Left cardiac atrium (tissue), 4 donors: ENCODE measurements at places on chromosomes 16 and 17. TPM values are rescaled to one million over a fixed set of nuclear protein-coding genes. Genes with fewer than 3 reads are reported as not detected.

Gene MT1A
- 19.0 TPM for total RNA-seq

Gene TMC8
- 3.8 TPM for total RNA-seq

Gene KRTAP4-5
- total RNA-seq = not detected

Gene PRSS27
- total RNA-seq = 0.44 TPM
